SK-MEL-5 (cell line): ENCODE measurements at places on chromosomes 11 and 22.

DNA sequence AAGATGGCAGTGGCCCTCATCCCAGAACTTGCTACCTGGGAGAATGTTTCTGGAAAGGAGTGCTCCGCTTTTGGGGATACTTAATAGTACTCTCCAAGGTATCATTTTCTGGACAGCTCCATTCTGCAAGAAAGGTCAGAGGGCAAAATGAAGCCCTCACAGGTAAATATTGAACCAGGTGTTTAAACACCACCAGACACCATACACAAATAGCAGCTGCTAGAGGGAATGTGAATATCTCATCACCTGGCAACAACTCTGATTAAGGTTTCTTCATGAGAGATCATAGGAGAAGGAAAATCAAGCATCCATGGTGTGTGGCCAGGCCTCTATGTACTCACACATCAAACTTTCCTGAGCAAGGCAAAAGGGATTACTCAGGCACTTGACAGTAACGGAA lies 226.1 kb upstream of the FAT3 start:
- no peak for DNase-seq

DNA sequence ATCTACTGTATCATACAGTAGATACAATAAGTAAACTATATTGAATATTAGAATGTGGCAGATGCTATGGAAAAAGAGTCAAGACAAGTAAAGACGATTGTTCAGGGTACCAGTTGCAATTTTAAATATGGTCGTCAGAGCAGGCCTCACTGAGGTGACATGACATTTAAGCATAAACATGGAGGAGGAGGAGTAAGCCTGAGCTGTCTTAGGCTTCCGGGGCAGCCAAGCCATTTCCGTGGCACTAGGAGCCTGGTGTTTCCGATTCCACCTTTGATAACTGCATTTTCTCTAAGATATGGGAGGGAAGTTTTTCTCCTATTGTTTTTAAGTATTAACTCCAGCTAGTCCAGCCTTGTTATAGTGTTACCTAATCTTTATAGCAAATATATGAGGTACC lies 14.5 kb downstream of the PIK3IP1 start:
- no peak for DNase-seq

DNA sequence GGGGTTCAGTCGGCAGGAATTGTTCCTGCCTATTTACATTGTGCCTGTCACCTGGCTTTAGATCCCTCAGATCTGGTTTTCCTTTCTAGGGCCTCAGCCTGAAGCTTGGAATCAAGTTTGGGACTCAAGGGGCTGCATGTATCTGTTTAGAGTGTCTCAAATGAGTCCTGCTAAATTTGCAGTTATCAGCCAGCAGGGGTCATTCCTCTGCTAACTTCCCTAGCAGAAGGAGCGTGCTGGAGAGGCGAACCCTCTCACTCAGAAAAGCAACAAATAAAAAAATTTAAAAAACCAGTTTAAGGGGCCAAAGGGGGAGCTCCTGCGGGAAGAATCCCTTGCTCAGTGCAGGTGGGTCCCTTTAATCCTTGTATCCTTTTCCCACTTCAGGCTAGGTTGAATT lies 1220.2 kb downstream of the JRKL start:
- DNase-seq: peak; percentile 44

GRCh38 chr22:42752912-42753311 lies 32.2 kb upstream of the A4GALT start:
- no peak for DNase-seq

GRCh38 chr11:69245491-69246345 lies 48.2 kb upstream of the MYEOV start:
- DNase-seq: no peak

GRCh38 chr22:46935506-46936377 lies 173.3 kb downstream of the TBC1D22A start:
- DNase-seq: no peak

DNA sequence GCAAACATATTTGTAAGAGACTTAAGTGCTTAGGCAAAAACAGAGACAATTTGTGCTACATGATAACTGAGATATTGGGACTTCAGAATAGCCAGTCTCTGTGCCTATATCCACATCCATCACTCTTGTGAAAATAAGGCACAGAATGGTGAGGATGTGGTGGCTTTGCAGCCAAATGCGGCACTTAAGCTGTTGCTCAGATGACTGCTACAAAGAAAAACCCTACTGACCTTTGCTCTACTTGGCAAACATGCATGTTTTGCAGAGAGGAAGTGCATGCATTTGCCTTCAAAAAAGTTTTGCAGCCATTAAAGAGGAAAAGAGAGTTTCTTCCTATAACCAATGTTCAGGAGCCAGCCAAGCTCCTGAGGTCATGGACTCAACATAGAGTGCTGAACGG lies 675.0 kb upstream of the KIRREL3 start:
- DNase-seq: no peak

DNA sequence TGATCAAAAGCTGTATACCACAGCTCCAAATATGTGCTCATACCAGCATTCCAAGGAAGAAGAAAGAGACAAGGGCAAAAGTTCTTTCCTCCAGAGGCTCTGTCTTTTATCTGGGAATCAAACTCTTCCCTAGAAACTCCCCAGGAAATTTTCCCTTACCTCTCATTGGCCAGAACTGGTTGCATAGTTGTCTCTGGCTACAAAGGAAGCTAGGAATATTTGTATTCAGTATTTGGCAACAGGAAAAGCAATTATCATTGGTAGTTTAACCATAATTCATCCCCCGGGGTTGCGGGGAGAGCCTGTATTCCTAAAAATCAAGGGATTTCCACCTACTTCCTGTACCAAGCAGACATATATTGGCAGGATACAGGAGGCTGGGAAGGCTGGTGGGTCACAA lies 10.5 kb upstream of the ZFTA start:
- DNase-seq: peak; percentile 6

DNA sequence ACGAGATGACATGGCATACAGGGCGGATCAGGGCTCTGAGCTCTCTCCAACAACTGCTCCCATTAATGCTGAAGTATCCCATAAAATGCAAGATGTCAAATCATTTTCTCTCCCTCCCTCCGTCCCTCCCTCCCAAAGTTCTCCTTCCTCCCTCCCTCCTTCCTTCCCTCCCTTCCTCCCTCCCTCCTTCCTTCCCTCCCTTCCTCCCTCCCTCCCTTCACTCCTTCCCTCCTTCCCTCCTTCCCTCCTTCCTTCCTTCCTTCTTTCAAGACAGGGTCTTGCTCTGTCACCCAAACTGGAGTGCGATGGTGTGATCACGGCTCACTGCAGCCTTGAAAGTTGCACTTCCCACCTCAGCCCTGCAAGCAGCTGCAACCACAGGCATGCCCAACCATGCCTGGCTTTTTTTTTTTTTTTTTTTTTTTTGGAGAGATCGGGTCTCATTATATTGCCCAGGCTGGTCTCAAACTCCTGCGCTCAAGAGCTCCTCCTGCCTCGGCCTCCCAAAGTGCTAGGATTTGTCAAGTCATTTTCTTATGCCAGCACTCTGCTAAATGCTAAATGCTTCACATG lies 38.2 kb downstream of the TXN2 start:
- DNase-seq: no peak

DNA sequence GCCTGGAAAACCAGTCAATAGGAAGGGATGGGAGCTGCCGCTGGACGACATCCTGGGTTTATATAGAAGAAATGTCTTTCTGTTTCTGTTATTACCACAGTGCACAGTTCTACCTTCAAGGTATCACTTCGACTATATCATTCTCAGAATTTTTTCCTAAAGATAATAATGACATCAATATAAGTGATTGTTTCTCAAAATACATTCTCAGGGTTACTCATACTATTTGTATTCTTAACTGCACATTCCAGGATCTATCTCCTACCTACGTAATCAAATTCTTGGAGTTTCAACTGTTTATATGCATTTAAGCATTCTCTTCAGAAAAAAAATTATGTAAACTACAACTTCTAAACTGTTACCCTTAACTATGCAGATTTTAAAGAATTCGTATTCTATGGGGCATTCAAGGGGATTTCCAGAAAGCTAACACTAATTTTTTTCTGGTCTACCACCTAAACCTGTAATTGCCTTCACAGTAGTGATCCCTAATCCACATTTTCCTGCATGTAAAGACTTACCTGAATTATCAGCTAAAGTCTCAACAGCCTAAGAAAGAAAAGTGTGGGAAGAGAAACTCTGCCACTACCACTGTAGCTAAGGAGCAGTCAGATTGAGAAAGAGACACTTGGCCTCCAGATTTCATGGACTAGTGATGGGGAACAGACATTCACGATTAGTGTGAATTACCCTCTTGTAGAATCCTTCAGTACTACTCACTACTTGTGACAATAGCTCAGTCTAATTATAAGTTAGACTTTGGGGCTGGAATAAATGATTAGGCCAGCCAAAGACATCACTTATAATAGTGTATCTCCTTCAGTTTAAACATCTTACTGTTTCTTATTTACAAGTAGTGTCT lies at the start of gene OR51B5:
Gene OR51B5 (minus strand): TSS at position 51 of the 862 bp plus-strand sequence. CDS start 0 bp downstream, at position 51.
- DNase-seq: no peak

DNA sequence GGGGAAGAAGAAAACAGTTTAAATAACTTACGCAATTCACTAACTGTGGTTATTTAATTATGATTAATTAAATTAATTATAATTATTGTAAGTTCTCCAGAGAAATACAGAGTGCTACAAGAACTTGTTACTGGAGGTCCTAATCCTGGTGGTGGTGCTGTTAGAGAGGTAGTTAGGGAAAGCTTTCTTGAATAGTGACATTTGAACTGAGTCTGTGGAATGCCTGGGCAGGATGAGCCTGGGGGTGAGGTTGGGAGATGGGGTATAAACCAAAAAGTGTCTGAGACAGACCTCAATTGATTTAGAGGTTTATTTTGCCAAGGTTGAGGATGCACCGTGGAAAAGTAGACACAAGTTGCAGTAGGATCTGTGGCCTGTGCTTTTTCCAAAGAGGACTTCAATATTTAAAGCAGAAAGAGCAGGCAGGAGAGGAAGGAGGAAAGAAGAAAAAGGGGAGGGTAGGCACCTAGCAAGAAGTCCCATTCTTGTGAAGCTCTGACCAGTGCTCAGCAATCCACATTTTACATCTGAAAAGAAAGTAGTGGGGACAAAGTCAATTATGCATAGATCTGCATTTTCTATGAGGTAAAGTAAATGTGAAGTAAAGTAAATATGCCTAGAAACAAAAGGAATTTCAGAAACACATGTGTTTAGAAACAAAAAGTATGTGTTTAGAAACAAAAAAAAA lies 4.4 kb upstream of the ZNF202 start:
- peak; percentile 9 for DNase-seq

DNA sequence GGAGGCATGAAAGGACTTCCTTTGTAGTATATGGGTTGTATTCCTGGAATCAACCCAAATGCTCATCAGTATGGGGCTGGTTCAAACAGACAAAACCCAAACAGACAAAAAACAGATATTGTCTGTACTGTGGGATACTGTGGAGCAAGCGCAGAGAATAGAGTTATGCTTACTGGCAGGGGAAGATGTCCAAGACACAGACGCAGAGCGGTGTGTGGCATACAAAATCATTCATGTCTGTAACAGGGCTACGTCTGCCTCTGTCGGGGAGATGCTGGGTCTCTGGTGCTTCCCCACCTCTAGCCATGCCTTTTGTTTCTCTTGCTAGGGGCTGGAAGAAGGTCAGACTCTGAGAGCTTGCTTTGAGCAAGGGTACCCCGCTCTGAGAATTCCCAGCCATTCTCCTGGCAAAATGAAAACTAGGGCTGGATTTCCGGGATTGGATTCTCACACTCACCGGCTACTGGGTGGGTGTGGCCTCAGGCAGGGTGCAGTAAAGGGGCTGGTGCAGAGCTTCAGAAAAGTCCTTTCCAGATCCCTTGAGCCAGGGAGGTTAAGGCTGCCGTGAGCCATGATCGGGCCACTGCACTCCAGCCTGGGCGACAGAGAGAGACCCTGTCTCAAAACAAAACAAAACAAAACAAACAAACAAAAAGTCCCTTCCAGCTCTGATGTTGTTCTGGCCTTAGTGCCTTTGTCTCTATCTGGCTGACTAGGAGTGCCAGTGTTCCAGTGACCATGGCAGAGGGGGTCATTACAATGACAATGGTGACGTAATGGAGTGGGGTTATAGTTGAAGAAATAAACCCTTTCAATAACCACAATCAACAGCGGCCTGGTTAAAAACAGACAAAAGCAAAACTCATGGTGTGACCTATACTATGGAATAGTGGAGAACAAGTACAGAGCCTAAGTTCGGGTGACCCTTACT lies 2.9 kb upstream of the ABCC8 start:
- peak; percentile 70 for DNase-seq

- no peak for DNase-seq
Observed at GRCh38 chr22:38569181-38569971, 607 bp downstream of the DMC1 start.

- peak; percentile 91 for DNase-seq
Observed at GRCh38 chr11:17730608-17731462, 3.7 kb upstream of the KCNC1 start.

DNA sequence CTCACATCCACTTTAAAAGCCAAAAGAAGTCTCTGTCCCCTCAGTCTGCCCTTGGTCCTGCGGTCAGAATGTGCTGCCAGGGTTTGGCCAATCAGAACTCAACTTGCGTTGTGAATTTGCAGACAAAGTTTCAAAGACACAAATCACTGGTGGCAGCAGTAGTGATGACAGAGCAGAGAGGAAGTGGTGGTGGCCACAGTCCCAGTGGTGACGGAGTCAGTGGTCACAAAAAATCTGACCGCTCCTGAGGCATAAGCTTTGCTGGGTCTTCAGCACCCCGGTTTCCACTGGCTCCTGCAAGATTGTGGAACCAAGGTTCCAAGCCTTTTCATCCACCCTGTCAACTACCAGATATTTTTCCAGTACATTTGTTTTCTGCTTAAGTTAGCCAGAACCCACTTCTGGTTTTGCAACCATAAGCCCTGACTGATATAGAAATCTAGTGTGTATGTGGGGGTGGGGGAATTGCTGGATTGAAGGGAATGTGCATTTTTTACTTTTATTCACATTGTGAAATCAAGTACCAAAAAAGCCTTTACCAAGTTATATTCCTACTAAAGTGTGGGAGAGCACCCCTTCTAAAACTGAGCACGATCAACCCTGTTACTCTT lies 112.3 kb downstream of the TMPRSS5 start:
- no peak for DNase-seq

DNA sequence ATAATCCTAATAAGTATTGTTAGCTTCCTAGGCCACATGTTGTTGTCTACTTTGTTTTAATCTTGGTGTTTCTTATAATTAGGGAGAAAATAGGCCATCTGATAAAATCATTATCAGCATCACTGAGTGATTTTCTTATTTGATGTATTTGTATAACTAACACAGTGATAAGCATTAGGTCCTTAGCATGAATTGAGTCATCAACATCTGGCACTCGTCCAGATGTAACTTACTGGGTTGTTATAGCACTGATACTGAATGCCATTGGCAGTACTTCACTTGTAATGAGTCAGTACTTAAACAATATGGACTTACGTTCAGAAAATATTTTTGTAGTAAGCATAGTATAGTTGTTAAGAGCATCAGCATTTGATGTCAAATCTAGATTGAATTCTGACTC lies 16.2 kb downstream of the API5 start:
- no peak for DNase-seq

DNA sequence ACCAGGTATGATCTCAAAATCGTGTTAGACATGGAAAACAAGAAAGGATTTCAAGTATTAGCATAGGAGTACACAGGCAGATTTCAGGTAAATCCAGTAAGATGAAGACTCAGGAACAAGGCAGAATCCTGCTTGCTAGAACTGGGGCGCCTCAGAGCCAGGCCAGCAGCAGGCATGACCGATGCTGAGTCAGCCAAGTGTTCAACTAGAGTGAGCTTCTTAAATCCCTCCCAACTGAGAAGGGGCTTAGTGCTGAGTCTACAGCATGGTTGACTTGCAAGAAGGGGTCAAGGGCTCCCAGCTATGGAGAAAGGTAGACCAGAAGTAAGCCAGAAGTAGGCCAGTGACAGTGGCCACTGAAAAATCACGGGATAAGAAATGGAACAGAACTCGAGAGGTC lies 12.4 kb downstream of the GRAP2 start:
- DNase-seq: no peak
